ENCODE measurements at places on chromosomes 3 and 15.

DNA sequence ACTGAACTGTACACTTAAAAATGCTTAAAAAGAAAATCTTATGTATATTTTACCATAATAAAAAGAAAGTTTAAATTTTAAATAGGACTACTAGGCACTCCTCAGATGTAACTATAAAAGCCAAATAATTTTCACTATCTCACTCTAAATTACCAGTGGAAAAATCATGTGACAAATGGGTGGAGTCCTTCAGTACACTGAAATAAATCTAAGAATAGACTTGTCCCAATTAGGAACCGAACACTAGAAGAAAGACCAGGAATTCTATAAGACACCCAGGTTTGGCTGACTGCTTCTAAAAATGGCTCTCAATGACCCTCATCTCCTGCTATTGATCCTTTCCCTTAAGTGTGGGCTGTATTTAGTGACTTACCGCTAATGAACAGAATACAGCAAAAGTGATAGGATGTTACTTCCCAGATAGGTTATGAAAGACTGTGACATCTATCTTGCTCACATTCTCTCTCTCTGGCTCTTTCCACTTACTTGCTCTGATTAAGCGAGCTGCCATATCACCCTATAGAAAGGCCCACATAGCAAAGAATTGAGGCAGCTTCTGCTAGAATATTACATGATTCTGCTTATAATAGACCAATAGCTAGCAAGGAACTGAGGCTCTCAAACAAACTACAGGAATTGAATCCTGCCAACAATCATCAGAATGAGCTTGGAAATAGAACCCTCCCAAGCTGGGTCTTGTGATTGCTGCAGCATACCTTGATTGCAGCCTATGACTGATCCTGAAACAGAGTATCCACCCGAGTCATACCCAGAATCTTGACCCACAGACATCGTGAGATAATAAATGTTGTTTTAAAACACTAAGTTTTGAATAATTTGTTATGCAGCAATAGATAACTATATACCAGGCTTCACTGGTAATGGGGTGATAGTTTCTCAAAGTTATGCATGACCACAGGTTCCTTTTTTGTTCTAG lies 16.9 kb downstream of the TTBK2 start:
- DNase-seq, result no peak

GRCh38 chr15:39392469-39393047 lies 188.3 kb upstream of the THBS1 start:
- DNase-seq, result no peak

DNA sequence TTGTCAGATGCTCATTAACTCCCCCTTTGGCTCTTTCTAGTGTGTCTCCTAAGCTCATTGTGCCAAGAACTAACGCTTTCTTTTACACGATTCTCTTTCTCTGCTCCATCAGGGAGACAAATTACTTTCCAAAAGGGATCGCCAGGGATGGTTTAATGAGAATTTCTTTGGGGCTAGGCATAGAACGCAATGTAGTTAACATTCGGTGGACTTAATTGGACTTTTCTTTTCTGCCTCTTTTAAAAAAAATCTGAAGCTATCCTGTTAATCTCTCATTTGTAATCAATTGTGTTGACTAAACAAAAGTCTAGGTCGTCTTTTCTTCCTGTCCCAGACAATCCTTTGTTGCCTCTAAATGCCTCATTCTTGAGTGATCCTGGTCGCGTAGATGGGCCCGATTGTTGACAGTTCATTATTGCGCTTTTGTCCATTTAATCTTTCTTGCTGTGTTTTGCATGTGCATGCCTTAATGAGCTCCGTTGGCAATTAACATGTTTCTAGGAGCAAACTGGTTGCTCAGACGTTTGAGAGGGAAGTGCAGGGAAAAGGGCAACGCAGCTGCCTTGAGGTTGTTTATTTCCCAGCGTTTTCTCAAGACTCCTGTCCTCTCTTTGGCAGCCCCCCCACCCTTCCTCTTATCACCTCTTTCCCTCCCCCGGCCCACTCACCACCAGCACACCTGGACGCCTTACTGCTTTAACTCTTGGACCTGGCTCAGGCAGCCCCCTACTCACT lies 7.8 kb downstream of the FEZF2 start:
- no peak for DNase-seq

GRCh38 chr15:91055548-91056331 lies 33.3 kb upstream of the VPS33B start:
- DNase-seq, result no peak

DNA sequence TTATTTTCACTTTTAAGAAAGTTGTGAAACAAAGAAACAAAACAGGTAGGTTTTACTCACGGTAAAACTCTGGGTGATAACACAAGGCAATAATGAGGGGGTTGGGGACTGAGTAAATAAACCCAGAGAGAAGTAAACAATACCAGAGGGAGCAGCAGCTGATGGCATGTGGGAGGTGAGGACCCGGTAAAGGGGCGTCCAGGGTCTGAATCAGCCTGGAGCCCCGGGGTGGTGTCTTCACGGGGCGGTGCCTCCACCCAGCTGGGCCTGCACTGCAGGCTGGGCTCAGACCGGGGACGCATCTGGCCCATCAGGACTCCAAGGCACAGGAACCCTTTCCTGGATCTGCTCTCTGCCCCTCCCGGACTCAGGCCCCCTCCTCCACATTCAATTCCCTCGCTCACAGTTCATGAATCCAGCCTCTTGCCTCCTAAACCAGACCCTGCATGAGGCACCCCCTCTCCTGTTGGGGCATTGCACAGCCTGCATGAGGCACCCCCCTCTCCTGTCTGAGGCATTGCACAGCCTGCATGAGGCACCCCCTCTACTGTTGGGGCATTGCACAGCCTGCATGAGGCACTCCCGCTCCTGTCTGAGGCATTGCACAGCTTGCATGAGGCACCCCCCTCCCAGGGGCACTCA lies 73.9 kb upstream of the MFGE8 start:
- DNase-seq, result no peak

Data from left forelimb (tissue), 1 donor.